ENCODE measurements at places on chromosomes 1 and 21.
A peak's percentile ranks its signal among the peaks of the same experiment; 100 is the strongest.

DNA sequence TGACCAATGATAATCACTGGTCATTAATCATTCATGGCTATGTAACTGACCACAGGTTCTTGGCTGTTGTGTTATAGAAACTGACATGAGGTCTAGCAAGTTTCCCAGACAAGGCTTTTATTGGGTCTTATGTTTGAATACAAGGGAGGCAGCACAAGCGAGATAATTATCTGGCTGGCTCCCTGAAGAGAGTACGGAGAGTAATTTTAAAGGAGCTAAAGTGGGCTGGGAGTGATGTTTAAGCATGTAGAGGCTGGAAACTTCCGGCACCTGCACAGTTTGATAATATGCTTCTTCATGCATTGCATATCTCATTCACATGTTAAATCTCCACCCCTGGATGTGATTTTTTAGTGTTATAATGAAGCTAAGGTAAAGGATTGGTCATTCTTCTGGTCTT, 116.2 kb upstream of the KCNK1 start:
- no peak for DNase-seq

DNA sequence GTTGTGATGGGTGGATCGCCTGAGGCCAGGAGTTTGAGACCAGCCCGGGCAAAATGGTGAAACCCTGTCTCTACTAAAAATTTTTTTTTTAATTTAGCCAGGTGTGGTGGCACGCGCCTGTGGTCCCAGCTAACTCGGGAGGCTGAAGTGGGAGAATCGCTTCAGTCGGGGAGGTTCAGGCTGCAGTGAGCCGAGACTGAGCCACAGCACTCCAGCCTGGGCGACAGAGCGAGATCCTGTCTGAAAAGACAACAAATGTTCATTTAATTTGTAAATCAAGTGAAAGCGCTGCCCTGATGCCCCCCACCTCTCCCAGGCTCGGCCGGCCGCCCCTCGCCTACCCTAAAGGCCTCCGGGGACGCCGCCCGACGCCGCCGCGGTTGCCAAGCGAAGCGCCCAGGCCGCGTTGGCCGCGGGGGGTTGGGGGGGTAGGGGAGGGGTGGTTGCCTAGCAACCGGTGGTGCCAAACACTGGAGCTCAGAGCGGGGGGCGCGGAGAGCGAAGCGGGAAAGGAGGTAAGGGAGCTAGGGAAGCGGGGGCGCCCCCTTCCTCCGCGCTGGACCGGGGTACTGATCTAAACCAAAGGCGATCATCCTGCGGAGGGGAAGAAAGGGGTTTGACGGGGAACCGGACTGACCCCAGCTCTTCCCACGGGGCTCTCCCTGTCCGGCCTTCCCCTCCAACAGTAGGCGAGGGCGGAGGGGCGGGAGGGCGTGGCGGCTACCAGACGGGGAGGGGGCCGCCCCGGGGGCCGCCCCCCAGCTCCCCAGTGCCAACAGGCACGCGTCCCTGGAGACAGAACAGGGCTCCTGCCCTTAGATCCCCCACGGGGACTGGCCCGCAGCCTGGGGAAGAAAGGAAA, at the start of gene TEKT2:
Gene TEKT2 (plus strand): TSS at position 460 of the 862 bp plus-strand sequence. CDS start 828 bp downstream, outside the sequence.
- DNase-seq, result no peak

DNA sequence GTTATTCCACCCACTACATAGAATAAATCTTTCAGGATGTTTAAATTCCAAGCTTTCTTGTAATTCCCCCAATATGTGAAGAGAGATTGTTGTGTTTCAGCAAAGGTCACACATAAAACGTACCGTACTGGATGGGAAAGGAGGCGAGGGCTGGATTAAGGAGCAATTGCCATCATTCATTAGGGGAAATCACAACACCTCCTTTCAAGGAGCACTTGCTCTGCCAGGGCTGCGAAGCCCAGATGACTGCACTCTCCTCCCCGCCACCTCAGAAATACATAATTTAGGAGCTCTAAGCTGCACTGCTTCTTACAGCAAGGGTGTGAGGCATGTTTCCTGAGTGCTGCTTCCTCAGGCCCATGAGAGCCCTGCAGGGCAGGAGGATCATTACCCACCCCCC, 29.6 kb downstream of the MATN1 start:
- DNase-seq, result no peak

- DNase-seq, result no peak
Measured at GRCh38 chr1:199909137-199909536, 118.4 kb upstream of the NR5A2 start.

- no peak for DNase-seq
Measured at GRCh38 chr1:93576346-93576745, 105.3 kb downstream of the BCAR3 start.

GRCh38 chr1:191912517-191912916, 245.7 kb upstream of the RGS18 start:
- DNase-seq, result no peak

GRCh38 chr1:239322369-239322768, 64.0 kb upstream of the CHRM3 start:
- DNase-seq, result no peak

DNA sequence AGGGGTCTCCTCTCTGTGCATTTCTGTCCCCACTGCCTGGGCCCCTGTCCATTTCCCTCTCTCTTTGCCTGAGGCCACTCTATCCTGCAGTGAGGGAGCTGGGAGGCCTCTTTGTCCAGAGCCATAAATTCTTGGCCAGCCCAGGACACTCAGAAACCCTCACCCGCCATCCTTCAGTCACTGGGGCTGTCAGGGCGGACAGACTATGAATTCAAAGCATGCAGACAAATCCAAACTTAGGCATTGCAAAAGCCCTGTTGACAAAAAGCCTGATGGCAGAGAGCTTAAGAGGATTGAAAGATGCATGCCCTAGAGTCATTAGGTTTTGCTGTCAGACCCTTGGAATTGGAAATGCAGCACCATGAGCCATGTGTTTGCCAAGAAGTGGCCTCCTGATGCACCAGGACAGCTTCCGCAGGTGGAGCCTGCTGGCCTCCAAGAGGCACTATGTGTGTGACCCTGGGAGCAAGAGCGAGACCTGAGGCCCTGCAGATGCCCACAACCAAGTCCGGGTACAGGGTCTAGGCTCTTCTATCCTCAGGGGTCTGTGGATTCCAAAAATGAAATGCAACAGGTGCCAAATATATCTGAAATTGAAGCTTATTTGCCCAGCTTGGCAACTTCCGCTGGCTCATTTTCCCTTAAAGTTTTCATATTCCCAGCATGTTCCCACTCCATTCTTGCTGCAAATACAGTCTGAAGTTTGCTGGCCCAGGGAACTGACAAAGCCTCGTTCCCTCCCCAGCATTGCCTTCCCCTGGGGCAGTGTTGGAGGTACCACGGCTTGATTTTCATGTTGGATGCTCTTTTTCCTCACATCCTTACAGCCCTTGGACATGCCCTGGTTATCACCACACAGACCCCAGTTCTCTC, 177.9 kb downstream of the PGBD5 start:
- DNase-seq, result no peak

DNA sequence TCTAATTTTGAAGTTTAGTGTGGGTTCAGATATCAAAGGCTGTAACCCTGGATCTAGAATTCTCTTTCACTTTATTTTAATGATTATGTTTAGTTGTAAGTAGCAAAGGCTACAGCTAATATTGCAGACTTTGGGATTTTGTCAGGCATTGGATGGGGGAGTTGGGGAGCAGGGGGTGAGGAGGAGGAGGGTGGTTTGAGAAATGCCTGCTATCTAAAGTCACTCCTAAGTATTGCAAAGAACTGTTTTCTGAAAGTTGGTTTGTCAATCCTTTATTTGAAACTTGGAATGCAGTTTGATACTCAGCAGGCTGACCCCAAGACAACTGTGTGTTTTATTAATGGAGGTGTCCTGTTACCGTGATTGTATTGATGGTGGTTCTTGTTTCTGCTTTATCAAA, 1.2 kb downstream of the NTPCR start:
- DNase-seq, result no peak

DNA sequence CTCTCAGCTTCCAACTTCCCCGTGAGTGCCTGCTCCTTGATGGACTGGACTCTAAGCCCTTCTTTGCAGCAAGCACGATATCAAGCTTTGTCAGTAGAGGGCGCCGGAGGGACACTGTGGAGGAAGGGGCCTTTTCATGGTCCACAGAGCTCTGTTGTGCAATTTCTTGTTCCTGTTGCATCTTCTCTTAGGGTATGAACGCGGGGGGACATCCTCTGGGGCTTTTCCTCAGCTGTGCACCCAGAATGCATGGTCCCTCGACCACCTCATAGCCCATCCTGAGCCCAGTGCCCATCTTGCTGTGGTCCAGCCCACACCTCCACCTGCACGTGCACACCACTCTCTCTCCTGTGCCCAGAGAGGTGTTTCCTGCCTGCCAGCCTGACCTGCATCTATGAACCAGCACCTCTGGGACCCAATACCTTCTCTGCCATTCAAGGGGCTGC, 556.8 kb downstream of the PTPRU start:
- peak; percentile 71 for DNase-seq

DNA sequence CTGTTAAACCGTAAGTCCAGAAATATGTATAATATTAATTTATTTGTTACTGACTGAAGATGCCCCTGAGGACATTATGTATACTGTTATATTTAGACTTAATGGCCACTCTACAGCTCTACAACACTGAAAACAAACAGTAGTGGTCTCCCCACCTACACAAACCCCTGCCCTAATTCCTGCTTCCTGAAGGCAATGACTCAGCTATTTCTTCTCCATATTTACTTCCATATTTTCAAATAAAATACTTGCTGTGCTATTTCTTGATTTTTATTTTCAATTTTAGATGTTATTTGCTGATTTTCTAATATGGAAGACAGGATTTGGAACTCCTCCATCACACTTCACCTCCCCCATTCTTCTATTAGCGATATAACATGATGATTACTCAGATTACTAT, 97.6 kb downstream of the PCNX2 start:
- no peak for DNase-seq

- no peak for DNase-seq
Measured at GRCh38 chr1:41776891-41777441, 141.8 kb downstream of the HIVEP3 start.

- DNase-seq, result no peak
Measured at GRCh38 chr1:54811066-54811465, 9.9 kb upstream of the TTC22 start.

DNA sequence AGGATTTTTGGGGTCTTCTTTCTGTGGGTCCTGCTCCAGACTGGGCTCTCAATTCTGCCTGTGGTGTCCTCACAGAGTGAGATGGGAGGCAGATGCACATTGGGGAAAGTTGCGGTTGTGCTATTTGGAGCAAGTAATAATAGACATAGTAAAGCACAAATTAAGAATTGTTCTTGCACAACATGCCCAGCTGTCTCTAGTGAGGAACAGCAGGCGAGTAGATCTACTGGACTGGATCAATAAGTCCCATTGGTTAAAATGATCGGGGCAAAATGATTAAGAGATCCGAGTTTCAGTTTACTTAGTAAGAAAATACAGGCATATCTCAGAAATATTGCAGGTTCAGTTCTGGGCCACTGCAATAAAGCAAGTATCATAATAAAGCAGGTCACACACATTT, 448.3 kb upstream of the PROX1 start:
- no peak for DNase-seq

GRCh38 chr1:159653201-159653600, 61.2 kb downstream of the CRP start:
- DNase-seq, result no peak

- DNase-seq, result no peak
Measured at GRCh38 chr1:31412732-31413404, at the start of gene SERINC2. Gene SERINC2, plus strand, starts transcription at chr1:31413213. Its CDS starts 53 bp downstream, at chr1:31413266.

- DNase-seq, result no peak
Measured at GRCh38 chr21:45888386-45889009, 93.1 kb upstream of the COL6A1 start.

All from omental fat pad (tissue), 4 donors.